ENCODE measurements at places on chromosomes 7 and 10.

GRCh38 chr10:7218968-7219367 is 191.9 kb downstream of the SFMBT2 start:
- no peak overlapping the region for H3K4me3 ChIP-seq
- no peak for DNase-seq
- peaks cover 24% of the 10 kb centered on the region for H3K36me3 ChIP-seq
- no peaks in the 10 kb centered on the region for H3K4me1 ChIP-seq

GRCh38 chr10:84258034-84258695 is 13.3 kb downstream of the RGR start:
- H3K27ac ChIP-seq, result no peak overlapping the region
- DNase-seq, result no peak
- no peak overlapping the region for H3K4me3 ChIP-seq

GRCh38 chr10:108785011-108785410 is 1138.3 kb downstream of the XPNPEP1 start:
- no peaks in the 10 kb centered on the region for H3K36me3 ChIP-seq
- DNase-seq, result no peak
- peaks cover 5% of the 10 kb centered on the region for H3K27me3 ChIP-seq
- no peak overlapping the region for H3K4me3 ChIP-seq

DNA sequence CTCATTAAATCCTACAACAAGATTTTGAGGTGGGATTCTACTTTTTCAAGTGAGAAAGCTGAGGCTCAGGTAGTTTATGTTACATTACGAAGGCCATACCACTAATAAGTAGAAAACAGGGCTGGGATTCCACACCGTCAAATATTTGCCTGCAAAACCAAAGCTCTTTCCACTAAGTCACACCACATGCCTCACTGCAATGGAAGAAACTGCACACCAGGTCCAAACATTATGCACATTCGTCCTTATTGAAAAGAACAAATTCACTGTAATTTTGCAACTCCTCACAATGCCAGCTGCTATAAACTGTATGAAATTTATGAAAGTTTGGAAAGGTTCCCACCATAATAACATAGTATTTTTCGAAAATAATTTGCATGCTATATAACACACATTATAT is 66.5 kb downstream of the DGKB start:
- H3K27ac ChIP-seq, result no peak overlapping the region
- H3K36me3 ChIP-seq, result no peaks in the 10 kb centered on the region
- no peak for DNase-seq

- peaks cover 7% of the 10 kb centered on the region for H3K27me3 ChIP-seq
- no peaks in the 10 kb centered on the region for H3K36me3 ChIP-seq
- no peak for DNase-seq
Measured at GRCh38 chr7:55188590-55189138, 169.8 kb downstream of the EGFR start.

- no peaks in the 10 kb centered on the region for H3K36me3 ChIP-seq
- no peak for DNase-seq
- no peak overlapping the region for H3K4me3 ChIP-seq
- H3K27ac ChIP-seq, result no peak overlapping the region
- H3K4me1 ChIP-seq, result peaks cover 38% of the 10 kb centered on the region
Measured at GRCh38 chr10:73406846-73407245, 7.0 kb downstream of the ANXA7 start.

GRCh38 chr10:61830072-61830845 is 71.2 kb upstream of the ARID5B start:
- H3K36me3 ChIP-seq, result no peaks in the 10 kb centered on the region
- H3K27me3 ChIP-seq, result no peaks in the 10 kb centered on the region

- no peaks in the 10 kb centered on the region for H3K27me3 ChIP-seq
- no peak overlapping the region for H3K4me3 ChIP-seq
- H3K36me3 ChIP-seq, result peaks cover 78% of the 10 kb centered on the region
- no peak overlapping the region for H3K27ac ChIP-seq
- H3K4me1 ChIP-seq, result peaks cover 16% of the 10 kb centered on the region
Measured at GRCh38 chr10:14918964-14919363, 34.9 kb downstream of the DCLRE1C start.

- peaks cover 4% of the 10 kb centered on the region for H3K4me1 ChIP-seq
- no peaks in the 10 kb centered on the region for H3K36me3 ChIP-seq
- H3K27ac ChIP-seq, result no peak overlapping the region
- H3K4me3 ChIP-seq, result no peak overlapping the region
- no peak for DNase-seq
Measured at GRCh38 chr7:99840136-99840869, 12.5 kb downstream of the CYP3A43 start.

DNA sequence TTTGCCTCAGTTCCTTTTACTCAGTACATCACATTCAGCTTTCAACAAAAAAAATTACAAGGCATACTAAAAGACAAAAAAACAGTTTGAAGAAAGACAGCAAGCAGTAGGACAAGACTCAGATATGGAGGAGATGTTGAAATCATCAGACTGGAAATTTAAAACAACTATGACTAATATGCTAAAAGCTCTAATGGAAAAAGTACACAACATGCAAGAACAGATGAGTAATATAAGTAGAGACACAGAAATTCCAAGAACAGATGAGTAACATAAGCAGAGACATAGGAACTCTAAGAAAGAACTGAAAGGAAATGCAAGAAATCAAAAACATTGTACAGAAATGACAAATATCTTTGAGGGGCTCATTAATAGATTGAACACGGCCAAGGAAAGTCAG is 402.6 kb downstream of the NEBL start:
- no peaks in the 10 kb centered on the region for H3K36me3 ChIP-seq
- no peaks in the 10 kb centered on the region for H3K4me1 ChIP-seq
- no peaks in the 10 kb centered on the region for H3K27me3 ChIP-seq
- no peak overlapping the region for H3K27ac ChIP-seq
- DNase-seq, result no peak

DNA sequence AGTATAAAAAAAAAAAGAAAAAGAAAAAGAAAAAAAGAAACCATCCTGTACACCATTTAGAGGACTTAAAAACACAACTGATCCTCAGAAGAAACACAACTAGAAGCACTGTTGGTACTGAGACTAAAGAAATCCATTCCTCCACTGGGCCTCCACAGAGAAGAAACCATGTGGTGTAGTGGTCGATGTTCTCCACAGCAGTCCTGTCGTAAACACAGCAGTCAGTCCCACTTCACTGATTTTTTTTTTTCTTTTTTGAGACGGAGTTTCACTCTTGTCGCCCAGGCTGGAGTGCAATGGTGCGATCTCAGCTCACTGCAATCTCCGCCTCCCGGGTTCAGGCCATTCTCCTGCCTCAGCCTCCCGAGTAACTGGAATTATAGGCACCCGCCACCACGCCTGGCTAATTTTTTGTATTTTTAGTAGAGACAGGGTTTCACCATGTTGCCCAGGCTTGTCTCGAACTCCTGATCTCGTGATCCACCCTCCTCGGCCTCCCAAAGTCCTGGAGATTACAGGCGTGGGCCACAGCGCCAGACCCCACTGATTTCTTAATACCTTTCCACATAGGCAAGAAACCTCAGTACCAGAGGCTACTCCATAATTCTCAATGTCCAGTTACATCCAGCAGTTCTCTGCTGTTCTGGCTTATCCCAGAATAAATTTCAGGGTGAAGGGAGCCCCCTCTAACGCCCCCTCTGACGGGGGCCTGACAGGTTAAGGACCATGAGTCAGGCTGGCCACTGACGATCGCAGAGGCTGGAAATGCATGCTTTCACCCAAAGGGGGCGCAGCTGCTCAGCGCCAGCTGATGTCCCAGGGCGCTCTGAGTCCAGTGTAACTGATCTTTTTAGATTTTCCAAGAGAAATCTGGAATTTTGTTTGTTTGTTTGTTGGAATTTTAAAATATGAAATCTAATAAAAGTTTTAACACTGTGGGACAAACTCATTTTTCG is 24.8 kb upstream of the FFAR4 start:
- peaks cover 25% of the 10 kb centered on the region for H3K27me3 ChIP-seq
- H3K36me3 ChIP-seq, result no peaks in the 10 kb centered on the region

GRCh38 chr10:125565046-125565445 is 117.9 kb downstream of the TEX36 start:
- no peak overlapping the region for H3K4me3 ChIP-seq
- no peaks in the 10 kb centered on the region for H3K36me3 ChIP-seq
- peaks cover 10% of the 10 kb centered on the region for H3K27me3 ChIP-seq
- no peaks in the 10 kb centered on the region for H3K4me1 ChIP-seq
- DNase-seq, result no peak
- no peak overlapping the region for H3K27ac ChIP-seq

DNA sequence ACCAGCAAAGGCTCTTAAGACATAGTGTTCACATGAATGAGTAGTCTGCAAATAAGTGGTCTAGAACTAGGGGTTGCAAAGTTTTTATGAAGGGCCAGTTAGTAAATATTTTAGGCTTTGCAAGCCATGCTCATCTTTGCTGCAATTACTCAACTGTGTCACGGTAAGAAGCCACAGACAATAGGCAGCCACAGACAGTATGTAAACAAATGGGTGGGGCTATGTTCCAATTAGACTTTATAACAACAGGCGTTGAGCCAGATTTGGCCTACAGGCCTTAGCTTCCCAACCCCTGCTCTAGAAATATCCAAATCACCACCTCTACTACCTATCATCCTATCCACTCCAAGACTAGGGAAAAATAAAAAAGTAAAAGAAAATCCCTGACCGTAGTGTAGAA is 9.2 kb downstream of the IKZF5 start:
- H3K4me3 ChIP-seq, result peak overlapping the region; percentile 24
- H3K27me3 ChIP-seq, result no peaks in the 10 kb centered on the region
- peaks cover 30% of the 10 kb centered on the region for H3K4me1 ChIP-seq
- no peak for DNase-seq
- no peaks in the 10 kb centered on the region for H3K36me3 ChIP-seq

- DNase-seq, result no peak
- H3K27ac ChIP-seq, result no peak overlapping the region
- no peak overlapping the region for H3K4me3 ChIP-seq
- H3K36me3 ChIP-seq, result no peaks in the 10 kb centered on the region
- no peaks in the 10 kb centered on the region for H3K4me1 ChIP-seq
Measured at GRCh38 chr7:112136271-112137008, 69.8 kb downstream of the DOCK4 start.

GRCh38 chr10:34768972-34769330 is 46.1 kb downstream of the PARD3 start:
- DNase-seq, result no peak
- H3K4me1 ChIP-seq, result no peaks in the 10 kb centered on the region
- no peak overlapping the region for H3K4me3 ChIP-seq
- H3K27ac ChIP-seq, result no peak overlapping the region
- H3K36me3 ChIP-seq, result no peaks in the 10 kb centered on the region
- H3K27me3 ChIP-seq, result peaks cover 5% of the 10 kb centered on the region

DNA sequence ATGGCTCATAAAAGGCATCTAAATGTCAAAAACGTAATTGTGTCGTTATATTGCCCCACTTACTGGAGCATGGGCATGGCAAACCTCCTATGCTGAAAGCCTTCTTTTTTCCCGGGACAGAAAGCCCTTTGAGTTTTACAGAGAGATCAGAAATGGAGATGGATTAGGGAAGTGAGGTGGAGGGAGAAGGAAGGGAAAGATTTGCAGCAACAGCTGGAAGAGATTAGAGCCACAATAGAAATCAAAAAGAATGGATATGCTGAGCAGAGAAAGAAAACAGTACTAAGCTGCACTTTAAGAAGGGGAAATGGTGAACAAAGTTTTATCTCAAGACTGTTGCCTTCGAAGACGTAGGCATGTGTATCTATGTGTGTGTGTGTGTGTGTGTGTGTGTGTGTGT is 97.2 kb upstream of the PCGF5 start:
- H3K4me1 ChIP-seq, result no peaks in the 10 kb centered on the region
- no peaks in the 10 kb centered on the region for H3K36me3 ChIP-seq
- DNase-seq, result no peak

DNA sequence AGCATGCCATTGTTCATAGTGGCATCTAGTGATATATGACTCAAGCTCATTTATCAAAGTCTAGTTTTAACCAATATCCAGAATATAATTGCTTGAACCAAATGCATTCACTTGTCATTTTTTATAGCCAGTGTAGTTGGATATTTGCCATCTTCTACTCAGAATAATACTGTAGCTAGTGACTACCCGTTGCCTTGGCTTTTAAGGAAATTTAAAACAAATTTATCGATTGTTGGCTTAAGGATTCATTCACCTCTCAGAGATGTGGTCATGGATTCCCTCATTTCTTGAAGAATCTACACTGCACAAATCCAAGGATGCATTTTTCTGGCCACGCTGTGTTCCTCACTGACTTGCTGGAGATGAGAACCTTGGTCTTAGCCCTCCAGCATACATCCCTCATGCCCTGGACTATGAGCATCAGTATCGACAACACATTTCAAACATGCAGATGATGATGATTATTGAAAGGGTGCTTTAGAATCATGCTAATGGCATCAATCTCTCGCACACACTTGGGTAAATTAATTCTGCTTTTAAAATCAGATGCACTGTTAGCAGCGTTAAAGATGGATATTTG is 8.8 kb downstream of the ARID5B start:
- H3K4me3 ChIP-seq, result no peak overlapping the region
- no peak overlapping the region for H3K27ac ChIP-seq
- H3K36me3 ChIP-seq, result peaks cover 25% of the 10 kb centered on the region
- H3K4me1 ChIP-seq, result peaks cover 66% of the 10 kb centered on the region
- H3K27me3 ChIP-seq, result no peaks in the 10 kb centered on the region

DNA sequence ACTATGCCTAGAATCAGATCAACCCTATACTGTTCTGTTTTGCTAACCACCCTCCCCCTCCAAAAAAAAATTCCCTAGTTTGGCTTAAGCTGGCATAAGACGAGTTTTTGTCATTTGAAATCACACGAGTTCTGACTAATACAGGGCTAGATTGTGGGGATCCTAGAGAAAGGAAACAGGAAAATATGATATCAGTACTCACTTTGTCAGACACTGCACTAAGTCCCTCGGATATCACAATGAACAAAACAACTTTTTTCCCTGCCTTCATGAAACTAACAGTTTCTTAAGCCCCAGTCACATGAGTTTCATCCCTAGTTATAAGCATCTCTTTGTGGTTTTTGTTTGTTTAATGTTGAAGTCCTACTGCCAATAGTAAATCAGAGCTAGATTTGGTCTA is 118.5 kb downstream of the ITGB8 start:
- no peak overlapping the region for H3K27ac ChIP-seq
- no peak overlapping the region for H3K4me3 ChIP-seq
- peaks cover 13% of the 10 kb centered on the region for H3K27me3 ChIP-seq
- no peak for DNase-seq
- H3K36me3 ChIP-seq, result no peaks in the 10 kb centered on the region

DNA sequence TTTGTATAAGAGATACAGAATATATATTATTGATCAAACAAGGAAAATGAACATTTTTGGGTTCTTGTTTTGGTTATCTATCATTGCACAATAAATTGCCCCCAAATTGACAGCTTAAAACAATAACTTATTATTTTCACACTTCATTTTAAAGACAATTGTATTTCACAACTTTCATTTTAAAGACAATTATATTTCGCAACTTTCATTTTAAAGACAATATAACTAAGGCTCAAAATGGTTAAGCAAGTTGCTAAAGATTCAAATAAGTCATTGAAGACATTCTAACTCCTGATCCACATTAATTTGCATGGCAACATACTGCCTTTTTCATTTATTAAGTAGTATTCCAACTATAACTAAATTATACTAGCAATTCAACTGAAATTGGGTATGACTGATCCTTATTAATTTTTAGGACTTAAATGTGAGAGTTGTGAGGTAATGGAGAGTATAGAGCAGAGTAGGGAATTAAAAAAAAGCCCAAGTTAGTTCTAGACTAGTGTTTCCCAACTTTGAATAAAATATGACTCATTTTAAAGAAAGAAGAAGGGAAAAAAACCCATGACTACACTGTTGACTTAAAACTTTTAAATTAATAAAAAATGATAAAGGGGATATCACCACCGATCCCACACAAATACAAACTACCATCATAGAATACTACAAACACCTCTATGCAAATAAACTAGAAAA is 9.9 kb upstream of the STEAP2 start:
- H3K27me3 ChIP-seq, result no peaks in the 10 kb centered on the region
- H3K4me3 ChIP-seq, result no peak overlapping the region
- H3K36me3 ChIP-seq, result no peaks in the 10 kb centered on the region
- DNase-seq, result no peak
- H3K4me1 ChIP-seq, result no peaks in the 10 kb centered on the region

GRCh38 chr7:84735011-84735410 is 451.8 kb downstream of the SEMA3D start:
- H3K27ac ChIP-seq, result no peak overlapping the region
- H3K27me3 ChIP-seq, result no peaks in the 10 kb centered on the region
- no peaks in the 10 kb centered on the region for H3K36me3 ChIP-seq
- no peak overlapping the region for H3K4me3 ChIP-seq

Measured in naive B cell (primary cell).